GM20000 (cell line): ENCODE measurements at places on chromosomes 13 and 19.

- DNase-seq: no peak
Measured at GRCh38 chr13:43441464-43441863, 345.3 kb downstream of the ENOX1 start.

- no peak for DNase-seq
Measured at GRCh38 chr13:98959786-98960605, 17.9 kb downstream of the DOCK9 start.

DNA sequence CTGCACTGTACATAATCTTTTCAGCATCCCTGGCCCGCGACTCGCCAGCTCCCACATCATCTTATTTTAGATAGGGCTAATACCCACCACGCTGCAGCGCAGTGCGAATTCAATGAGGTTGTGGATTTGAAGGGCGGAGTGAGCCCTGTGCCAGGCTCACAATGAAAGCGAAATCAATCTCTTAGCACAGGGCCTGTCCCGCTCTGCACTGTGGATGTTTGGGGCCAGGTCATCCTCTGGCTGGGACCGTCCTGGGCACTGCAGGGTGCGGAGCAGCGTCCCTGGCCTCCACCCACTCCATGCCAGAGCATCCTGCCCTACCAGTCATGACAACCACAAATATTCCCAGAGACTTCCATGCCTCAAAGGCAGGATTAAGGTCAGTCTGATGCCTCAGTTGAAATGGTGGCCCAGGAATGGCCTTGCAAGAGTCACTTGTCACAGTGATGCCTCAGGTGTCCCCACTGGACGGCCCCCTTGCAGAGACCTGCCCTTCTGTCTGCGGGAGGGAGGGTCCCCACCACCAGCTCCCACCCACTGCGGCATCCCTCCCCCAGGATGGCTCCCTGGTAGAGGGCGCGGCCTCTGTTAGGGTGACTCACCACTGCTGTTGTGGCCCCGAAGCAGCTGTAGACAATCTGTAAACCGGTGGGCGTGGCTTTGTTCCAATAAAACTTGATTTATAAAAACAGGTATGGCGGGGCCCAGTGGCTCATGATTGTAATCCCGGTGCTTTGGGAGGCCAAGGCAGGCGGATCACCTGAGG is 5.6 kb downstream of the UHRF1 start:
- peak; percentile 59 for DNase-seq

DNA sequence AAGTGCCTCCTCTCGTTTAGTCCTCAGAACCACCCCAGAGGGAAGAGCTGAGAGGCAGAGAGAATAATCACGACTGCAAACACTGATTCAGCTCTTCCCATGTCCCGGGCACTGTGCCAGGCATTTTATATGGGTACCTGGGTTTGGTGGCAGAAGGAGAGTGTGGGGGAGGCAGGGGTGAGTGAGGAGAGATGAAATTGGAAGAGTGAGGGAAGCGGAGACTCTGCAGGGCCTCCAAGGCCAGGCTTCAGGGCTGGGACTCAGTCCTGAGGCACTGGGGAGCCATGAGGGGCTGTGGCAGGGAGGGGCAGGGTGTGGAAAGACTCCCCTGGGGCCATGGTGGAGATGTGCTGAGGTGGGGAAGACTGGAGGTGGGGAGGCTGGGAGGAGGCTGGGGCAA is 8.7 kb downstream of the SYNGR4 start:
- no peak for DNase-seq

GRCh38 chr13:109043636-109044035 is 414.2 kb downstream of the MYO16 start:
- no peak for DNase-seq

DNA sequence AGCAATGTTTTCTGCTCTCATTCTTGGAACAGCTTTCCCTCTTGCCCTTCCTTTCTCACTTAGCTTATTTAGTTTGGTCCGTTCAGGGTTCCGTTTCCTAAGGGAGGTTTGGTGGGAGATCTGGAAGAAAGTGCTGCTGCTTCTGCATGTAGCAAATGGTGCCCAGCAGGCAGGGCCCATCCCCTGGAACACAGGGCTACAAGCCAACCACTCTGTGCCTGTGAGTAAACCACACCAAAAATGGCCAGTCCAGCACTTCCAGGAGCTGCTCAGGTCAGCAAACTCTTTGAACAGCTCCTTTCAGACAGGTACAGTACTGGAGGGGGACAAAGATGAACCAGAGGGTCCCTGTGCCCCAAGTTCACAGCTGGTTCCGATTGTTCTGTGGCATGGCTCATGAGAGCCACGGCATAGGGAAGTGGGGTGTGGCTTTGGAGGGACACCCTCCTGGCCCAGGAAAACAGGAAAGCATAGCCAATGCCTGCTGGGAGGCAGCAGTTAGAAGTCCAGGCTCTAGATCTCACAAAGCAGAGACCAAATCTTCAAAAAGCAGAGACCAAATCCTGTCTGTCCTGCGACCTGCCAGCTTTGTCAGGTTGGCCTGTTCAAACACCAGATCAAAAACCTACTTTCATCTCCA is 39.5 kb downstream of the FAM124A start:
- DNase-seq: no peak

DNA sequence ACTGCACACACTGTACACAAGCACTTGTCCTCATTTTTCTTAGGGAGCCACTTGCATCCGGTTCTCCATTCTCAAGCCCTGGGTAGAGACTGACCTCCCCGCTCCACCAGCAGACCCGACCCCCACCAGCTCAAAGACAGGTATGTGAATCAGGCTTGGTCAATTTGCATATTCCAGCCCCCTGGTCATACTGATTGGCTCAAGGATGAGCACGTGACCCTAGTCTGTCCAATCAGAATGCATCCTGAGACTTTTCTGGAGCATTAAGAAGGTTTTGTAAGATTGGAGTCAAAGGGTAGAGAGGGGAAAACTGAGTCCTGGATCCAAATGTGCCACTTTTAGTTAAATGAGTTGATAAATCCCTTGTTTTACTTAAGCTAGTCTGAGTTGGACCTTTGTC is 34.1 kb downstream of the NOTCH3 start:
- no peak for DNase-seq
